Upper lobe of left lung (tissue), 6 donors: ENCODE measurements at places on chromosomes 13 and 19. TPM values are rescaled to one million over a fixed set of nuclear protein-coding genes. Genes with fewer than 3 reads are reported as not detected.

GRCh38 chr19:54955376-54955775, 8.0 kb upstream of the NLRP7 start:
- no peaks in the 10 kb centered on the region for H3K4me1 ChIP-seq
- H3K27ac ChIP-seq = no peak overlapping the region

DNA sequence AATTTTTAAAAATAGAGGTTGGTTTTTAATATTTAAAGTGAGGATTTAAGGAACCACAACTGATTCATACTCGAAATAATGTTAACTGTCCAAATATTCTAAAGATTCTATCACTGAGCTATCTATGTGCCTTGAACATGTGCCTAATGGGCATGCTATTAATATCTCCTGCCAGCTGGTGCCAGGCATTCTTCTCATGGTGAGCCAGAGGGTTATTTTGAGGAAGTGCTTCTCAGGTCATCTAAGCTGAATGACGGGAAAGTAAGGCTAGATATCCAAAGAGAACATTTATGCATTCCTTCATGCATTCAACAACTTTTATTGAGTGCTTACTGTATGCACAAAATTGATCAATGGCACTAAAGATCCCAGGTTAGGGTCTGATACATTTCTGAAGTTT, 138.2 kb downstream of the PIBF1 start:
- H3K27ac ChIP-seq = no peak overlapping the region
- H3K4me1 ChIP-seq = no peaks in the 10 kb centered on the region
- H3K27me3 ChIP-seq = no peaks in the 10 kb centered on the region
- H3K4me3 ChIP-seq = no peak overlapping the region
- H3K36me3 ChIP-seq = peaks cover 2% of the 10 kb centered on the region

STAP2 gene
- total RNA-seq = 14.7 TPM

DNA sequence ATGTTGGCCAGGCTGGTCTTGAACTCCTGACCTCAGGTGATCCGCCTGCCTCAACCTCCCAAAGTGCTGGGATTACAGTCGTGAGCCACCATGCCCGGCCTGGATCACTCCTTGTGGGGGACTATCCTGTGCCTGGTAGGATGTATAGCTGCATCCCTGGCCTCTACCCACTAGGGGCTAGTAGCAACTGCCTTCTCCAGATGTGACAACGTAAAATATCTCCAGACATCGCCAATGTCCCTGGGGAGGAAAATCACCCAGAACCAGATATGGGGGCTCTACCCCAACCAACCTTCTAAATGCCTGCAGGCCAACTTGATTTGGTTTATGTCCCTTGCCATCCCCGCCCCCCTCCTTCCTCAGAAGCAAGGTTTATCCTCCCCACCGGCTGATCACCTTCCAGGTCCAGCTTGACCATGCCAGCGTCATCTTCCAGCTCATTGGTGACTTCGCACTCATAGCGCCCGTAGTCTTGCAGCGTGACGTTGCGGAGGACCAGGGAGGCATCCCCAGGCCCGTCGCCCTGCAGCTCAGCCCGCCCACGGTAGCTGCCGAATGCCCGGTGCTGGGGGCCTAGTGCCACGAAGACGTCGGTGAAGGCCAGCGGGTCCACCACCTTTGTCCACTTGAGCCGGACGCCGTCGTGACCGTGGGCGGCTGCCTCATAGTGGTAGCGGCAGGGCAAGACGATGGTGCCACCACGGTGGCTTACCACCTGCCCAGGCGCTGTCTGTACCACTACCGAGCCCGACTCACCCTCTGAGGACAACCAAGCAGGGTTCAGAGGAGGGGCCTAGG, 12.5 kb downstream of the TM6SF2 start:
- no peak for DNase-seq
- no peak overlapping the region for H3K4me3 ChIP-seq
- no peaks in the 10 kb centered on the region for H3K36me3 ChIP-seq
- H3K4me1 ChIP-seq = peaks cover 6% of the 10 kb centered on the region
- H3K27ac ChIP-seq = no peak overlapping the region
- peaks cover 18% of the 10 kb centered on the region for H3K27me3 ChIP-seq

GRCh38 chr13:77172650-77173049, 145.7 kb upstream of the FBXL3 start:
- no peaks in the 10 kb centered on the region for H3K4me1 ChIP-seq
- no peak for DNase-seq
- no peaks in the 10 kb centered on the region for H3K27me3 ChIP-seq
- H3K4me3 ChIP-seq = no peak overlapping the region

- DNase-seq = peak; percentile 23
- no peak overlapping the region for H3K27ac ChIP-seq
- H3K27me3 ChIP-seq = no peaks in the 10 kb centered on the region
- peaks cover 31% of the 10 kb centered on the region for H3K36me3 ChIP-seq
Observed at GRCh38 chr19:16386619-16387240, 62.1 kb downstream of the KLF2 start.

DNA sequence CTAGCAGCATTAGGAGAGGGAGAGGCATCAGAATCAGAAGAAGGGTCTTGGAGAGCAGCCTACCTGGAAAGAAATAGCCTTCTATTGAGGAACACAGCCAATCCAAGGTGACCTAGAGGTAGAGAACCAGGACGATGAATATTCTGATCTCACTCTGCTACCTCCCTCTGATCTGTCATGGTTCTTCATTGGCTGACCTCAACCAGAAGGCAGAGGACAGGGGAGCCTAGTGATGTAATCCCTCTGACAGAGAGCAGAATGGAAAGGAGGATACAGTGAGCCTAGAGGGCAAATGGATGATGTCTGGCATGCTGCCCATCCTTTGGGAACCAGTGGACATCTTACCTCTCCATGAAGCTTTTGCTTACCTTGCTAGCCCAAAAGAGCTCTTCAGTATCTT, 3.6 kb downstream of the ZNF507 start:
- peaks cover 25% of the 10 kb centered on the region for H3K4me1 ChIP-seq
- H3K27ac ChIP-seq = no peak overlapping the region
- H3K36me3 ChIP-seq = peaks cover 45% of the 10 kb centered on the region
- H3K4me3 ChIP-seq = no peak overlapping the region

GSX1 gene
- total RNA-seq = not detected

GJB6 gene
- total RNA-seq = not detected

KIR2DL4 gene
- not detected for total RNA-seq

DNA sequence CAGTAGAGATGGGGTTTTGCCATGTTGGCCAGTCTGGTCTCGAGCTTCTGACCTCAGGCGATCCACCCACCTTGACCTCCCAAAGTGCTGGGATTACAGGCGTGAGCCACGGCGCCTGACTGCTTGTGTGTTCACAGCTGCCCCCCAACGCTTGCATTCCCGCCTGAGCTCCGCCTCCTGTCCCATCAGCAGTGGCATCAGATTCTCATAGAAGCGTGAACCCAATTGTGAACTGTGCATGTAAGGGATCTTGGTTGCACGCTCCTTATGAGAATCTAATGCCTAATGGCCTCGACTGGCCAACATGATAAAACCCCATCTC, 75.9 kb downstream of the GADD45B start:
- no peak for DNase-seq
- H3K36me3 ChIP-seq = no peaks in the 10 kb centered on the region
- peaks cover 21% of the 10 kb centered on the region for H3K4me1 ChIP-seq
- no peak overlapping the region for H3K27ac ChIP-seq
- H3K27me3 ChIP-seq = no peaks in the 10 kb centered on the region
- no peak overlapping the region for H3K4me3 ChIP-seq

- no peak for DNase-seq
- no peak overlapping the region for H3K27ac ChIP-seq
- no peak overlapping the region for H3K4me3 ChIP-seq
- peaks cover 4% of the 10 kb centered on the region for H3K27me3 ChIP-seq
Observed at GRCh38 chr13:50838031-50838430, 5.5 kb downstream of the DLEU7 start.

VAV1 gene
- 29.6 TPM for total RNA-seq

DNA sequence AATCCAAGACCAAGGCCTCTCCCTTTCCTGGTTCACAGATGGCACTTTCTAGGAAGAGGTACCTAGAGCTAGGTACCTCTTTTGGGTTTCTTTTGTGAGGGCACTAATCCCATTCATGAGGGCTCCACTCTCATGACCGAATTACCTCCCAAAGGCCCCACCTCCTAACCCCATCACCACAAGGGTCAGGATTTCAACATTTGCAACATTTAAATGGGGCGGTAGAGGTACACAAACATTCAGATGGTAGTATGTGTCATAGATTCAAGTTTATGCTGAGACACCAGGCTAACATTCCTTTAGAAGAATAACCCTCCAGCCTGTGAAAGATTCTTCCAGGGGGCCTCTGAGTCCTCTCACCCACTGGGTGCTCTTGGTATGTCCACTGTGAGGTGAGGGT, 116.3 kb downstream of the FOXO1 start:
- H3K4me1 ChIP-seq = no peaks in the 10 kb centered on the region
- no peak overlapping the region for H3K4me3 ChIP-seq
- DNase-seq = no peak
- no peaks in the 10 kb centered on the region for H3K36me3 ChIP-seq

GRCh38 chr19:8397746-8398310, 7.7 kb downstream of the RAB11B start:
- no peak overlapping the region for H3K4me3 ChIP-seq
- H3K36me3 ChIP-seq = peaks cover 8% of the 10 kb centered on the region
- peaks cover 51% of the 10 kb centered on the region for H3K4me1 ChIP-seq
- H3K27ac ChIP-seq = peak overlapping the region; percentile 42

- DNase-seq = no peak
- no peak overlapping the region for H3K27ac ChIP-seq
- H3K4me3 ChIP-seq = no peak overlapping the region
- no peaks in the 10 kb centered on the region for H3K36me3 ChIP-seq
- H3K27me3 ChIP-seq = no peaks in the 10 kb centered on the region
Observed at GRCh38 chr19:47507924-47508553, 6.8 kb downstream of the NAPA start.

DNA sequence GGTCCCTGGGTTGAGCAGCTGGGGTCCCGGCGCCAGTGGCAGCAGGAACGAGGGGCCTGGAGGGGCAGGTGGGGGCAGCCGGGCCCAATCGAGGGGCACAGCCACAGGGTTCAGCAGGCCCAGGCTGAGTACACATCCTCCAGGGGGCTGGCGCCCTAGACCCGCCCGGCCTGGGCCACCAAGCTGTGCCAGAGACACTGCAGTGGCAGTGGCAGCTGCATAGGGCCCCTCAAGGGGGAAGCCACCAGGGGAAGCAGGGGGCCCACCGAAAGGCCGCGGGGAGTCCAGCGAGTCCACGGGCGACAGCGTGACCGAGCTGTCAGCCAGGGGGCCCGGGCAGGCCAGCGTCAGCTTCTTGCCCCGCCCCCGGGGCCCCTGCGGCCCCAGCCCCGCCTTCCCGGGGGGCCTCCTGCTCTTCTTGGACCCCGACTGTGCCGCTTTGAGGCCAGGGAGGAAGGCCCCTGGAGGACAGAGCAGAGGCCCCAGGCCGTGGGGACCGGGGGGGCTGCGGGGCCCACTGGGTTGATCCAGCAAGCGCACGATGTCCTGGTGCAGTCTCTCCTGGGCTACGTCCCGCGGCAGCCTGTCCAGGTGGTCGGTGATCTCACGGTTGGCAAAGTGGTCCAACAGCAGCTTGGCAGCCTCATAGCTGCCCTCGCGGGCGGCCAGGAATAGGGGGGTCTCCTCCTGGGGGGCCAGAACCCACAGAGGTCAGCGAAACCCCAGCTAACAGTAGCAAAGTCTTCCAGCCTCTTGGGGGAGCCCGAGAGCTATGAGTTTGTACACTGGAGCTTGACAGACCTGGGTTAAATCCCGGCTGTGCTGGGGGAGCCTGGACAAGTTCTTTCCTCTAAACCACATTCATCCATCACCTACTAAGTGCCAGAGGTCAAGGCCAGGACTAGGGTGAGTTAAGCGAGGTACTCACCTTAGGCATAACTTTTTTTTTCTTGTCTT, 39.5 kb downstream of the NOTCH3 start:
- DNase-seq = no peak
- peaks cover 21% of the 10 kb centered on the region for H3K36me3 ChIP-seq
- H3K27ac ChIP-seq = no peak overlapping the region
- no peaks in the 10 kb centered on the region for H3K4me1 ChIP-seq
- H3K27me3 ChIP-seq = no peaks in the 10 kb centered on the region

DNA sequence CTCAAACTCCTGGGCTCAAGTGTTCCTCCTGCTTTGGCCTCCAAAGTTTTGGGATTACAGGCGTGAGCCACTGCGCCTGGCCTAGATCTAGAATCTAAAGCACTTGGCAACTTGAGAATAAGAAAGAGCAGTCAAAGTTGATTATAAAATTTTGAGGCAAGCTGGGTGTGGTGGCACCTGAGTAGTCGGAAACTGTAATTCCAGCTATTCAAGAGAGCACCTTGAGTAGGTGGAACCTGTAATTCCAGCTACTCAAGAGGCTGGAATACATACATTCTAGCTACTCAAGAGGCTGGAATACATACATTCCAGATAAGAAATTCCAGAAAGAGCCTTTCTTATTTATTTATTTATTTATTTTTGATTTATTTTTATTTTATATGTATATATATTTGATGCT, 8.3 kb upstream of the NAA16 start:
- H3K27ac ChIP-seq = no peak overlapping the region
- no peaks in the 10 kb centered on the region for H3K27me3 ChIP-seq
- no peaks in the 10 kb centered on the region for H3K4me1 ChIP-seq
- H3K4me3 ChIP-seq = no peak overlapping the region
- H3K36me3 ChIP-seq = no peaks in the 10 kb centered on the region

- no peaks in the 10 kb centered on the region for H3K27me3 ChIP-seq
- H3K27ac ChIP-seq = no peak overlapping the region
- no peaks in the 10 kb centered on the region for H3K36me3 ChIP-seq
- H3K4me1 ChIP-seq = peaks cover 11% of the 10 kb centered on the region
Observed at GRCh38 chr13:50707628-50708027, 135.9 kb downstream of the DLEU7 start.

DNA sequence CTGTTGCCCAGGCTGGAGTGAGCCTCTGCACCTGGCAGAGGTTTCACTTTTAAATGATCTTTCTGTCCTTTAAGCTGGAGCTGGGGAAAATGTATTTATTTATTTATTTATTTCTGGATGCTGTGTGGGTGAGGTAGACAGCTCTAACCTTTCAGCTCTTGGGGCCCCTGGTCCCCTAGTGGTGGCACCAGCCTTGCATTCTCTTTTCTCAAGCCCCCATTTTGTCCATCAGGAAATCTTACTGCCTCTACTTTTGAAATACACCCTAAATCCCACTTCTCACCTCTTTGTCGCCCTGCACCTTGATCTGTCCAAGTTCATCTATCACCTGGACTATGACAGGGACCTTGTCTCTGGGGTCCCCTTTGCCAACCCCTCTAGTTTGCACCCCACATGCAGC, 2.1 kb upstream of the B9D2 start:
- no peaks in the 10 kb centered on the region for H3K27me3 ChIP-seq
- H3K4me3 ChIP-seq = no peak overlapping the region
- peaks cover 24% of the 10 kb centered on the region for H3K4me1 ChIP-seq
- no peaks in the 10 kb centered on the region for H3K36me3 ChIP-seq
- H3K27ac ChIP-seq = no peak overlapping the region

GRCh38 chr19:15276620-15277215, 44.5 kb upstream of the EPHX3 start:
- peaks cover 93% of the 10 kb centered on the region for H3K4me1 ChIP-seq
- H3K36me3 ChIP-seq = peaks cover 13% of the 10 kb centered on the region
- H3K4me3 ChIP-seq = no peak overlapping the region
- no peak for DNase-seq
- no peaks in the 10 kb centered on the region for H3K27me3 ChIP-seq
- peak overlapping the region; percentile 58 for H3K27ac ChIP-seq

ZNF534 gene
- total RNA-seq = 0.17 TPM

SULT2A1 gene
- total RNA-seq = not detected

- no peak overlapping the region for H3K4me3 ChIP-seq
- H3K27me3 ChIP-seq = no peaks in the 10 kb centered on the region
- no peak for DNase-seq
- no peaks in the 10 kb centered on the region for H3K36me3 ChIP-seq
- peaks cover 13% of the 10 kb centered on the region for H3K4me1 ChIP-seq
- no peak overlapping the region for H3K27ac ChIP-seq
Observed at GRCh38 chr19:17677002-17677401, 11.2 kb downstream of the UNC13A start.

CAB39L gene
- 20.6 TPM for total RNA-seq

GRCh38 chr13:112234131-112234875, 141.9 kb upstream of the SPACA7 start:
- DNase-seq = no peak
- no peaks in the 10 kb centered on the region for H3K4me1 ChIP-seq
- peaks cover 4% of the 10 kb centered on the region for H3K27me3 ChIP-seq
- no peak overlapping the region for H3K27ac ChIP-seq
- no peaks in the 10 kb centered on the region for H3K36me3 ChIP-seq
